Transverse colon (tissue), 4 donors: ENCODE measurements at places on chromosomes 5 and 9. TPM values are rescaled to one million over a fixed set of nuclear protein-coding genes. Genes with fewer than 3 reads are reported as not detected.

GRCh38 chr5:157463081-157463480, 3.1 kb downstream of the NIPAL4 start:
- H3K36me3 ChIP-seq, result no peaks in the 10 kb centered on the region
- peak overlapping the region; percentile 79 for H3K27ac ChIP-seq
- peaks cover 10% of the 10 kb centered on the region for H3K4me1 ChIP-seq
- no peak overlapping the region for H3K4me3 ChIP-seq

GRCh38 chr9:17958363-17958762, 379.5 kb downstream of the SH3GL2 start:
- no peak overlapping the region for H3K4me3 ChIP-seq
- no peak overlapping the region for H3K27ac ChIP-seq
- H3K4me1 ChIP-seq, result no peaks in the 10 kb centered on the region
- no peak for DNase-seq

GRCh38 chr9:98894171-98894570, 49.5 kb upstream of the COL15A1 start:
- no peak overlapping the region for H3K27ac ChIP-seq
- no peaks in the 10 kb centered on the region for H3K4me1 ChIP-seq
- no peaks in the 10 kb centered on the region for H3K27me3 ChIP-seq
- H3K4me3 ChIP-seq, result no peak overlapping the region

DNA sequence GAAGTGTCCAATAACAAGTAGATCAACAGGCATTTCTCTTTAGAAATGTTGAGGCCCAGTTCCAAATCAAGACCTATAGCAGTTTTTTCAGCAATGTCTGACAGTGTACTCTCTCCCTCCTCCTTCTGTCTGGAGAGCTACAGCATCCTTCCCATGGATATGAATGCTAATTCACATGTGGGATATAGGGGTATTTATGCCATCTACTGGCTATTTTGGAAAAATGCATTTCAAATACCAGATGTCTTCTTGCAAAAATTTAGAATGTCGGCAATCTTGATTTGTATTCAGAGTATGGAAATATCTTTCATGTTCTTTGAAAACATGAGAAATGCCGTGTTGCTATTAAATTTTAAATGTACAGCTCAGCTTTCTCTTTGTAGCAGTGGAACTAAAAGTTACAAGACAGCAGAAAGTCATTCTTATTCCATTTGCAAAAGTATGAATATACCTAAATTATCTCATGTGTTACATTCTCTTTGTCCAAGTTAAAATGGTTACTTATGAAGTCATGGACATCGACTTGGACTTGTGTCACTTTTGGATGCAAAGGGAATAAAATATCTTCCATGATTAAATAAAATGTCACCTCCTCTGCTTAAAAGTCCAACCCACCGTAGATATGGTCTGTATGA, 647.8 kb downstream of the TAF11L14 start:
- H3K27ac ChIP-seq, result no peak overlapping the region
- DNase-seq, result no peak
- H3K4me1 ChIP-seq, result no peaks in the 10 kb centered on the region
- no peaks in the 10 kb centered on the region for H3K36me3 ChIP-seq
- H3K4me3 ChIP-seq, result no peak overlapping the region

GRCh38 chr5:180521591-180521990, 27.4 kb downstream of the CNOT6 start:
- no peak overlapping the region for H3K27ac ChIP-seq
- no peaks in the 10 kb centered on the region for H3K27me3 ChIP-seq
- no peak for DNase-seq
- H3K36me3 ChIP-seq, result no peaks in the 10 kb centered on the region
- no peaks in the 10 kb centered on the region for H3K4me1 ChIP-seq

DNA sequence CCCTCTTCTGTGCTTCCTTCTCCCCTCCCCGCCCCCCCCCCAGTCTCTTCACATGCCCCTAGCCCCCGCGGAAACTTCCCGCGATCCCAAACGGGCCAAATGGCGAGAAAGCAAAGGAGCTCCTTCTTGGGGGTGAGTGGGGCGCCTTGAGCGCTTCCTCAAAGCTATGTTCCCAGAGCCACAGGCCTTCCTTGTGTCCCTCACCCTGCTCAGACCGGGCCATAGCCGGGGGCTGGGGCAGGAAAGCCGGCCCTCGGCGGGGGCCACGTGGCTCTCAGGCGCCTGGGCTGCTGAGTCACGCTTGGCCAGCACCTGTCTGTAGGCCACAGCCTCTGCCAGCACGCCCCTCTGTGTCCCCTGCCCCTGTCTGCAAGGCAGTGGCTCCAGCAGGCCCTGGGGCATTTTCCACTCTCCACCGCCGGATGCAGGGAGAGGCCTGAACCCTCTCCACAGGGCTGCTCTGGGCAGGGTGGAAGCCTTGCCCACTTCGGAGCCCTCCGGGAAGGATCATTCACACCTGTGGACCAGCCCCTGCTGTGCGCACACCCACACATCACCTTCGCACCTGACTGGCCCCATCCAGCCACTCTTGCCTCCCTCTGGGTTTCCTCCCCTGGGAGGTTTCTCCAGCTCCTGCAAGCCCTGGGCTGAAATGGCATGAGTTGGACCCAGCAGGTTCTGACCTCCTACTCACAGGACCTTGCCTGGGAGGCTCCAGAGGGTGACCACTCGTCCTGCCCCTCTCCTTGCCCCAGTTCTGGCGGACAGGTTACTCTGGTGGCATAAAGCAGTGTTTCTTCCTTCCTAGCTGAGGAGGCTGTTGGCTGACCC, 1.2 kb upstream of the SQSTM1 start:
- peaks cover 12% of the 10 kb centered on the region for H3K36me3 ChIP-seq
- peaks cover 65% of the 10 kb centered on the region for H3K4me1 ChIP-seq
- peak overlapping the region; percentile 99 for H3K27ac ChIP-seq
- DNase-seq, result peak; percentile 77
- peak overlapping the region; percentile 91 for H3K4me3 ChIP-seq

- no peak for DNase-seq
- H3K4me3 ChIP-seq, result no peak overlapping the region
- no peaks in the 10 kb centered on the region for H3K36me3 ChIP-seq
- H3K4me1 ChIP-seq, result no peaks in the 10 kb centered on the region
Measured at GRCh38 chr5:107329850-107330249, 340.9 kb downstream of the EFNA5 start.

DNA sequence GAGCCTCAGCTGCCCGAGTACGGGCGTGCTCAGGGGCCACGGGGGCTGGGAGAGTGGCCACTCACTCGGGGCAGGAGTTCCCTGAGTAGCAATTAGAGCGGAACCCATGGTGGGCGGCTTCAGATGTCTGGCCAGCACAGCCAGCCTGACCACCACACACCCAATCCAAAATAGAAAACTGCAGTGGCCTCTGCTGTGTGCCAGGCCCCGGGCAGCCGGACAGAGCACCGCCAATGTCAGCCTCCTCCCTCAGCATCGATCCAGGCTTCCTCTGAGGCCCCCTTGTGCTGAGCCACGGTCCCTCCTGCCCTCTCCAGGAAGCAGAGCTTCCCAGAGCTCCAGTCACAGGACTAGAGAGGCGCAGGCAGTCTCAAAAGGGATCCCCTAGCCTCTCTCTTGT, 2.7 kb downstream of the ADAMTS2 start:
- H3K27me3 ChIP-seq, result peaks cover 50% of the 10 kb centered on the region
- no peaks in the 10 kb centered on the region for H3K36me3 ChIP-seq
- H3K27ac ChIP-seq, result no peak overlapping the region
- DNase-seq, result no peak
- no peak overlapping the region for H3K4me3 ChIP-seq

DNA sequence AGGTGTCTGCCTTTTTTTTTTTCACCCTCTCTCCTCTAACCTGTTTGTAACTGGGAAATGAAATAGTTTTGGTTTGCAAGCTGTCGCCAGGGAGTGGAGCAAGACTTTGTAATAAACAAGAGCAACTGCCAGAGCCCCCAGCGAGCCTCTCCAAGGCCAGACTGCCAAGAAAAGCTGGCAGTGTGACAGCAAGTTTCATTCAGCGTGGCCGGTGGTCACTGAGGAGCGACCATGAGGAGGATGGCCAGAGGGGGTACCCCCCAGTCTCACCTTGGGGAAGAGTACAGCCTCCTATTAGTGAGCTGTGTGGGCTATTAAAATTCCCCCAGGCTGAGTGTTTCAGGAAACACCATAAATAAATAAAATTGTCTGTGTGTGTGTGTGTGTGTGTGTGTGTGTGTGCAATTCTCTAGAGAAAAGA, 49.9 kb downstream of the ZFAND5 start:
- peak; percentile 58 for DNase-seq
- no peak overlapping the region for H3K4me3 ChIP-seq
- no peaks in the 10 kb centered on the region for H3K36me3 ChIP-seq
- H3K27ac ChIP-seq, result peak overlapping the region; percentile 82

GRCh38 chr9:18997151-18997550, 35.9 kb downstream of the SAXO1 start:
- no peaks in the 10 kb centered on the region for H3K27me3 ChIP-seq
- H3K4me1 ChIP-seq, result no peaks in the 10 kb centered on the region
- no peak overlapping the region for H3K27ac ChIP-seq
- no peak overlapping the region for H3K4me3 ChIP-seq
- no peak for DNase-seq

DNA sequence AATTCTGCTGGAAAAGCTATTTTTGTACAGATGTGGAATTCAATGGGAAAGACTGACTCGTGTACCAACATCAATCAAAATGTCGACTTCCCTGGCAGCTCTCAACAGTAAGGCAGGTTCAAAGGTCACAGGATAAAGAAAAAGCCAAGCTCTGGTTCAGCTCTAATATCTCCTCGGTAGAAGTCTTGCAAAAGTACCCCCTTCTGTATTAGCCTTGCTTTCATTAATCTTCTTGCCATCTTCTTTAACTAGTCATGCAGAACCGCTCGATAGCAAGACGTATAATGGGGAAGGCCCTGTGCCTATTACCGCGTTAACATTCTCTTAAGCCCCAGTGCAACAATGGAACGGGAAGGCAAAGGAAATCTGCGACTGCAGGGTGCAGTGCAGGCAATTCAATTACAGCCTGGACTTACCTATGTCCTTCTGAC, 201.2 kb downstream of the GAPVD1 start:
- H3K27me3 ChIP-seq, result no peaks in the 10 kb centered on the region
- no peaks in the 10 kb centered on the region for H3K36me3 ChIP-seq
- no peak overlapping the region for H3K27ac ChIP-seq
- no peak overlapping the region for H3K4me3 ChIP-seq
- H3K4me1 ChIP-seq, result no peaks in the 10 kb centered on the region

DNA sequence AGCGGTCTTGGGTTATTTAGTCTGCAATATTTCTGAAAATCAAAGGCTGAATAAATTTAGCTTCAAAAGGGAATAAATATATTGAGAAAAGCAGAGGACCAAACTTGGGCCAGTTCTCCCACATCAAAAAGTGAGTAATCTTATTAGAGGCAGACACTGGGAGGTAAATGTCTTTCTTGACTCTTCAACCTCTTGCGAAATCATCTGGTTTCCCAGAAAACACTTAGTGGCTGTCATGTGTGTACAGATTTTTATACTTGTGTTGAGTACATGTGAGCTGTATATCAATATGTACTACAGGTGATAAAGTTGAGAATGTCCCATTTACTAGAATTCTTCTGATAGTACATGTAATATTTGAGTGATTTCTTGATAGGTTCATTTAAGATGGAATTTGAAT, 454.9 kb downstream of the PRR16 start:
- H3K4me1 ChIP-seq, result no peaks in the 10 kb centered on the region
- DNase-seq, result no peak
- H3K27me3 ChIP-seq, result no peaks in the 10 kb centered on the region
- no peak overlapping the region for H3K4me3 ChIP-seq

DNA sequence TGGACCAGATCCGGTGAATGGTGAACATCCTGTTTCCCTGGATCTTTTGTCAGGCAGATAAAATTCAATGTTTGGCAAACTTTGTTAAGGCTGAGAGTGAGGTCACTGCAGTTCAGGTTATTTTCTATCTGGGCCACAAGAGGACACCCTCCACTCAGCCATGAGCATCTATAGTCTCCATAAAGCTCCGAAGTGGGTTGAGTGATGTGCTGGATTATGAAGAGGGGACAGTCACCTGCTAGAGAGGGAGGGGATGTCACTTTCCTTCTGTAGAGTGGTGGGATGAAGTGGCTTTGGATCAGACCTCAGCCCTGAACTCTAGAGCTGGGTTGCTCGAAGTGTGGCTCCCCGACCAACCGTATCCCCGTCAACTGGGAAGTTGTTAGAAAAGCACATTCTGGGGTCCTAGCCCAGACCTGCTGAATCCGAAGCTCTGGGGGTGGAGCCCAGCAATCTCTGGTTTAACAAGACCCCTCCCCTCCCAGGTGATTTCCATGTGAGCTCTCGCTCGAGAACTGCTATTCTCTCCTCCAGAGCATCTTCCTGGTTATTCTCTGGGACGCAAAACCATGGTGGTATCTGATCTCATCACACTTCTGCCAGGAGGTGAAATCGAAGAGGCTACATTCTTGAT, 31.8 kb upstream of the FGF1 start:
- no peaks in the 10 kb centered on the region for H3K36me3 ChIP-seq
- H3K4me1 ChIP-seq, result peaks cover 2% of the 10 kb centered on the region
- no peak overlapping the region for H3K27ac ChIP-seq

DNA sequence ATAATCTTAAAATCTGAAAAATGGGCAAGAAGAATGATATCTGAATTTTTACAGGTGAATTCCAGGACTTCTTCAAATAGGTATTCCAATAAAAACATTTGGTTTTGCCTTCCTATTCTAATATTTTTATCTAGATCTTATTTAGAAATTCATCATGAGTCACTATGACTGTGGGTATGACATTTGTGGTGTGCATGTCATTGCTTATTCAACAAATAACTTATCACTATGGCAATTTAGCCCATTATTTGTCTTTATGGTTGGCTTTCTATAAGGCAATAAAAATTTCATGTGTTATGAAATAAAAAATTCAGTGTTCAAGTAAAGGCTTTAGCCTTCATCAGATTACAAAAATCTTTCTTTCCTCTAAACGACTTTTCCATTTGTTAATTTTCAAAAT, 1139.6 kb upstream of the NUDT12 start:
- no peak overlapping the region for H3K27ac ChIP-seq
- no peaks in the 10 kb centered on the region for H3K36me3 ChIP-seq
- H3K27me3 ChIP-seq, result no peaks in the 10 kb centered on the region
- no peak overlapping the region for H3K4me3 ChIP-seq

DNA sequence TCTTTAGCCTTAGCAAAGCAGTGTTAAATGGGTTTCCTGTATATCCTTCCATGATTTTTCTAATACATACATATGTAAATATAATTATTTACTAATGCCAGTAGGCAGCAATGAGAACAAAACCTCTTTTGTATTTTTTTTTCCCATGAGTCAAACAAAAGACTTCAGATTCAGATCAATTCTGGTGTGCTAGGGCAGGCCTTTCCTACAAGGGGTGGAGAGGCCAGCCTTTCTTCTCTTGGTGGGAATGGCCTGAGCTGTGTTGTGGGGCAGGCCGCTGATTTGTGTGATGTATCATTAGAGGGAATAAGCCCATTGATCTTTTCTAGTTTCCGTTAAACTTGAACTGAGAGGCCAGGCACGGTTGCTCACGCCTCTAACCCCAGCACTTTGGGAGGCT, 115.5 kb upstream of the DMRT1 start:
- no peaks in the 10 kb centered on the region for H3K4me1 ChIP-seq
- H3K36me3 ChIP-seq, result no peaks in the 10 kb centered on the region
- no peak for DNase-seq
- no peak overlapping the region for H3K27ac ChIP-seq

GRCh38 chr9:110700953-110701352, 32.4 kb downstream of the MUSK start:
- no peak for DNase-seq
- no peak overlapping the region for H3K4me3 ChIP-seq
- no peaks in the 10 kb centered on the region for H3K4me1 ChIP-seq
- no peaks in the 10 kb centered on the region for H3K36me3 ChIP-seq

- DNase-seq, result no peak
- no peaks in the 10 kb centered on the region for H3K36me3 ChIP-seq
- no peak overlapping the region for H3K27ac ChIP-seq
- no peak overlapping the region for H3K4me3 ChIP-seq
- no peaks in the 10 kb centered on the region for H3K27me3 ChIP-seq
- H3K4me1 ChIP-seq, result no peaks in the 10 kb centered on the region
Measured at GRCh38 chr9:122403381-122404000, 32.7 kb downstream of the PTGS1 start.

The CRHBP gene
- total RNA-seq, result 0.79 TPM

The KIF12 gene
- total RNA-seq, result 10.6 TPM

The BHMT2 gene
- 1.9 TPM for total RNA-seq
